Pons (tissue), 1 donor: ENCODE measurements at places on chromosomes 2 and 18.

DNA sequence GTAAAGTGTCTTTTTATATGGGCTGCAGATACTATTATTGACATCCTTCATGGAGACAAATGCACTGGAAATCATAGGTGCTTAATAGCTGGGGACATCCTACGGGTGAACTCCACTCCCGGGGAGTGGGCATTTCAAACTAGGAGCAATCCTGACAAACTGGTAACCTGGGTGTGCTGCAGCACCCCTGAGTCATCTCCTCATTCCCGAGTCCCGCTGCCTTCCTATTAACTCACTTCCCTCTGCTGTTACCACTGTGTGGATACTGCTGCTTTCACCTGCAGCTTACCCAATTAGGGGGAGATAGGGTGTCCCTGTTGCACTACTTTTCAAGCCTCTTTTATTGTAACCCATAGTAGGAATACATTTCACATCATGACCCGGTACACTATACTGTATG lies 134.2 kb downstream of the RAPGEF4 start:
- no peak for DNase-seq

GRCh38 chr2:232658217-232658785 lies 24.9 kb downstream of the EFHD1 start:
- DNase-seq: peak; percentile 63

DNA sequence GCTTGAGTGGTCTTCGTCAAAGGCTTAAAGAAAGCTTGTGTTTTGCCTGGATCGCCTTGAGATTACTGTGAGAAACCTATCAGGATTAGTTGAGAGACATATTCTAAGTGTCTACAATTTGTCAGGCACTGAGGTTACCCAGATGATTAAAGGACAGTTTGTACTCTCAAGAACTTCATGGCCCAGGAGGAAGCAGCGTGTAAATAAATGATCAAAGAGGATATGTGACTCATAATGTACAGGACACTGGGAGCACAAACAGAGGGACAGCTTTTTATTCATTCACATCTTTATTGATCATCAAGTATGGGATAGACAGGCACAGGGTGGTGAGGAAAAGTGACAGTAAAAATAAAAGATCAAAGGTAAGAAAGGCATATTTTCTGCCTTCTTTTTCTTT lies 152.6 kb upstream of the FSHR start:
- DNase-seq: no peak

DNA sequence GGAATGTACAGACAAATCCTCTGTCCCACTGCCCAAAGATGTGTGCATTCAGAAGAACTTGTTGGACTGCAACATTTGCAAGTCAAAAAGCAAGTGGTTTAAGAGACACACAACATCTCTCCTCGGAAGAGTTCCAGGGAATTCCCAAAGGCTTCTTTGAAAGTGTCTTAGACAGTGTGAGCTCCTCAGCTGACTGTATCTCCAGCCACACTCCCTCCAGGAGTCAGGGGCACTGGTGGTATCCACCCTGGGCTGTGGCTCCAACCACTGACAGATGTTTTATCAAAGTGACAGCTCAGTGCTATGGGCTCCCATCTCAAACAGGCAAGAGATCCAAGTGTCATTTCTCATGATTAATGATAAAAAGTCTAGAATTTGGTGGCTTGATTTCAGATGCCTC lies 48.5 kb downstream of the ALK start:
- no peak for DNase-seq

DNA sequence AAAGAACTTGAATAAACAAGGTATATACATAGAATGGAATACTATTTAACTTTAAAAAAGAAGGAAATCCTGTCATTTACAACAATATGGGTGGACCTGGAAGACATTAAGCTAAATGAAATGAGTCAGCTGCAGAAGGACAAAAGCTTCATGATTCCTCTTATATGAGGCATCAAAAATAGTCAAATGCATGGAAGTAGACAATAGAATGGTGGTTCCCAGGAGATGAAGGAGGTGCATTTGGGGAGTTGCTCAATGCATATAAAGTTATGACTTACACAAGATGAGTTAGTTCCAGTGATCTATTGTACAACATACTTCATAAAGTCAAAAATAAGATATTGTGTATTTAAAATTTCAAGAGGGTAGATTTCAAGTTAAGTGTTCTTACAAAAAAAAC lies 426.1 kb upstream of the UBE2E3 start:
- no peak for DNase-seq

GRCh38 chr2:38149531-38149930 lies 73.6 kb upstream of the CYP1B1 start:
- no peak for DNase-seq

DNA sequence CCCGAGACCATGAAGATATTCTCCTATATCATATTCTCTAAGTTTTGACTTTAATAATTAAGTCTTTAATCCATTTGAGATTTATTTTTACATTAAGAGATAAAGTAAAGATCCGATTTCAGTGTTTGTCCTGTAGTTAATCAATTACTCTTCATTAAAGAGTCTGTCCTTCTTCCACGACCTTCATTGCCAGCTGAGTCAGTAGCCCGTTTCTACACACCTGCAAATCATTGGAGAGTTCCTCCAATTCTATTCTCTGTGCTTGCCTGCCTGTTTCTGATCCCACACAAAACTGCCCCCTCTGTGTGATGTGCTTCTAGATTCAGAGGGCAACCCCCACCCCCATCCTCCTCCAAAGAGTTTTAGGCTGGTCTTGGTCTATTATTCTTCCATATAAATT lies 119.2 kb downstream of the KCNF1 start:
- DNase-seq: no peak

- no peak for DNase-seq
Observed at GRCh38 chr2:72008608-72009007, 139.1 kb downstream of the CYP26B1 start.

DNA sequence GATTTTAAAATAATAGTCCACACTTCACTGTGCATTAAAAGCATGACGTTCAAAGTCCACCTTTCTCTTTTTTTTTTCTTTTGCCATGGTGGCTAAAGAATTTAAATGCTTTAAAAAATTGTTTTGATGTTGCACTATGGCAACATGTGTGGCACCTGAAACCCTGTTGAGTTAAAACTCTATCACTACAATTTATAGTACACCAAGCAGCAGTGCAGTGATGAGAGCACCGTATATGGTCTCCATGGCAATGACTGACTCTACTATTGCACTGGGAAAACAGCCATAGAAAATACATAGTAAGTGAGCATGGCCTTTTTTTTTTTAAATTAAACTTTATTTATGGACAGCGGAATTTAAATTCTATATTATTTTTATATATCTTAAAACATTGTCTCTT lies 298.8 kb downstream of the FIGN start:
- no peak for DNase-seq

DNA sequence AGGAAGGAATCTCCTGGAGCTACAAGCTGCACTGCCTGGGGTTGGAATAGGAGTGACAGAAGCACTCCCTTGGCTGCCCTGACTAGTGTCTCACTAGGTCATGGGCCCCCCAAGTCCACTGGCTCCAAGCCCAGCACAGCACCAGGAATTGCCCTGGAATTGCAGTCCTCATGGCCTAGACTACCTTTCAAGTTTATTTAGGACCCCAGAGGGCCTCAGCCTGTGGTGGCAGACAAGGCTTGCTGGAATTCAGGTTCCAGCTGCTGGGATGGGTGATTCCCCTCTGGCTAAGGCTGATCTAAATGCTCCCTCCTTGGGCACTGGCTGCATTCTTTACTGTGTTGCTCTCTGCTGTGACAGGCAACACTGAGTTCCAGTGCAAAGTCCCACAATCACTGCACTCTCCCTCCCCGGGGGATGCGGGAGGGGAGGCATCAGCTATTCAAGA lies 14.0 kb downstream of the STRADB start:
- peak; percentile 76 for DNase-seq

- DNase-seq: peak; percentile 69
Observed at GRCh38 chr2:196239622-196240587, 68.5 kb upstream of the STK17B start.

DNA sequence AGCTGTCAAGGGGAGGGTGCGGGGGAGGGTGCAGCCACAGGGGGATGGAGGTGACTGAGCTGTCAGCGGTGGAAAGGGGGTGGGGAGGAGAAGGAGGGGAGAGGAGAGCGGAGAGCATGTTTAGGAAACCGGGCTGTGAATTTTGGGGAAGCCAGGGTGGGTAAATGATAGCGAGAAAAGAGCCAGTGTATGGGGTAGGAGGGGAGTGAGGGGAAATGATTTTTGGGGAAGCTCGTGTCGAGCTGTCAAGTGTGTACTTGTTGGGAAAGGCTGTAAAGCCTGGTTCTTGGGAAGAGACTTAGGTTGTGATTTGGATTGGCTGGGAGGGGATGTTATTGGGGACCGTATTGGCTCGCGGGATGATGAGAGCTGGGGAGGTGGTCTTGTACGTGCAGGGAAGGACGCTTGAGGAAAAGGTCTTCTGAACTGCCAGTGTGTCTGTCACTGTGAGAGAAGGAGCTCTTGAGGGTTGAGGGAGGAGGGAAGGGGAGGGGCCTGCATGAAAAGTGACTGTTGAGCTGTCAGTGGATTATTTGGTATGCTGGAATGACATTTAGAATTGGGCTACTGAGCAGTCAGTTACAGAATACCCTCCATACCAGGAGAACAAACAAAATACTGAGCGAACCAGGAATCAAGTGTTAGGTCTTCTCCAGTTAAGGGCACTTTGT lies 1.0 kb downstream of the UBR3 start:
- DNase-seq: peak; percentile 80

GRCh38 chr2:63124850-63125249 lies 74.2 kb downstream of the OTX1 start:
- no peak for DNase-seq

DNA sequence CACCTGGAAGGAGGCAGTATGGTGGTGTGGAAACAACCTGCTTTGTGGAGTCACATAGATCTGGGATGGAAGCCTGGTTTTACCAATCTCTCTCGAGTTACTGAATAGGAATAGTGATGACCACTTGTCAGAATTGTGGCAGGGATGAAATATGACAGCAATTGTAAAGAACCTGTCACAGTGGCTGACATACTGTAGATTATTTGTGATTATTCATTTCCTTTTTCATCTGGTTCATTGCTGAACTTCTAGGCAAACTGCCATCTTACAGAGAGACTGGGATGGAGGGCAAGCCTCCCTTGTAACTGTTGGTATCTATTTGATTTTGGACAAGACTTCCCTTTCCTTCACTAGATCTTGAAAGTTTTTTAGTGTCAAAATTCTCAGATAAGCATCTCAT lies 42.0 kb downstream of the FMNL2 start:
- DNase-seq: no peak

DNA sequence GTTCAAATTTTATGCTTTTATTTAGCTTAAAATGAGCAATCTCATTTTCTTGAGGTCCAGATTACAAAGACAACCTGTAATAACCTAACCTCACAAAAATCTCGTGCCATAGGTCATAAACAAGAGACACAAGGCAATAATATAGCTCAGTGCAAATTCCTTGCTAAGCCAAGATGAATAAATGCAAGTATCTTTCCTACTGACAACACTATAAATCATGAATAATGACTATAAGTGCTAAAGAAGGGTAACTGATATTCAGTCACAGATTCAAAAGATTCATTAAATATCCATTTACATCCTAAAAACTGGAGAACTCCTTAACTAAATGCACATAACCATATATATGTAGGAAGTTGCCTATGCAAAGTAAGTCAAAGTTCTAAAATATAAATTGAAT lies 1641.6 kb downstream of the LRP1B start:
- DNase-seq: no peak

DNA sequence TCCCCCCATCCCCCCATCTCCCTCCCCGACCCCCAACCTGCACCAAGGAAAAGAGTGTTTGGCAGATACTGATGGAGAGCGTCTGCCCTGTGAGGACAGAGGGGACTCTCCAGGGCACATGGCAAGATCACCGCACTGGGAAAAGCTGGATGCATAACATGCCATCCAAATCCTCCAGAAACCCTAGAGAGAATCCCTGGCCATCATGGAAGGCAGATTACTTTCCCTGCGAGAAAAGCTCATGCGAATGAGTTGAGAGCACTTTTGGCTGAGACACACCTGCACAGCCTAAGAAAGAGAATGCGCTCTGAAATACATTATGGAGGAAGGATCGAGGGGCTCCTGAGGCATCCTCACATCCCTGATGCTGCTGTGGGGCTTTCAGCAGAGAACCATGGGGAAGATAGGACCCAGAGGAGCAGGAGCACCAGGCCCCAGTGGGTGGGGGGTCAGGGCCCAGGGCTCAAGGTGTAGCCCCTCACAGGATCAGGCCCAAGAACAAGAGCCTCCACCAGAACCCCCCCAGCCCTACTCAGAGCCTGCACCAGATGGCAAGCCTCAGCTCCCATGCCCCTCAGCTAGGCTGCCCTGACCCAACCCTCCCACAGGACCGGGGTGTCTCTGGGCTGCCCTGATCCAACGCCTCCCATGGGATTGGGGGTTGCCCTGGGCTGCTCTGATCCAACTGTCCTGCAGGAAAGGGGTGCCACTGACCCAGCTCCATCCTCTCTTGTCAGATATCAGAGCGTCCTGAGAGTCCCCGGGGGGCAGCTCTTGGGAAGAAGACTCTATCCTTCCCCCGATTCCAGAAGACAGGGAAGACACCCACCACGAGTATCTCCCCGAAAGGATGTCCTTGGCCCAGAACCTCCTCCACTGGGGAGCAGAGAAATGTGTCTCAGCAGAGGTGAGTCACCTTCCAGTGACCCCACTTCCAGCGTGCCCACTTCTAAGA lies 153.4 kb downstream of the NDUFA10 start:
- DNase-seq: no peak

DNA sequence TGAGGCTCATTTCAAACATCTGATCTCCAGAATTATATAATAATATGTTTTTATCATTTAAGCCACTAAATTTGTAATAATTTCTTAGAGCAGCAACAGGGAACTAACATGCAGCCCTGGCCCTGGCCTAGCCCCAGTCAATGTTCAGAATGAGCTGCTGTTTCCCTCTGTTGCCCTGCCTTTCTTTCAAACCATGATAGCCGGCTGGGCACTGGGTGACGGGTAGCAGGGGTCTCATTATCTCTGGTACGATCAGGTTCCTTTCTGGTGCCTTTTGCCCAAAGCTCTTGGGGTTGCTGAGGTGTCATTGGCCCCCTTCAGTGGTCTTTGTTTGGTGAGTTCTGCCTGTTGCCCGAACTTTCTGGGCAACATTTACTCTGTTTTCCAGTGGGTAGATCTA lies 63.1 kb downstream of the THNSL2 start:
- DNase-seq: no peak

GRCh38 chr2:124258140-124258880 lies 233.2 kb downstream of the CNTNAP5 start:
- no peak for DNase-seq

DNA sequence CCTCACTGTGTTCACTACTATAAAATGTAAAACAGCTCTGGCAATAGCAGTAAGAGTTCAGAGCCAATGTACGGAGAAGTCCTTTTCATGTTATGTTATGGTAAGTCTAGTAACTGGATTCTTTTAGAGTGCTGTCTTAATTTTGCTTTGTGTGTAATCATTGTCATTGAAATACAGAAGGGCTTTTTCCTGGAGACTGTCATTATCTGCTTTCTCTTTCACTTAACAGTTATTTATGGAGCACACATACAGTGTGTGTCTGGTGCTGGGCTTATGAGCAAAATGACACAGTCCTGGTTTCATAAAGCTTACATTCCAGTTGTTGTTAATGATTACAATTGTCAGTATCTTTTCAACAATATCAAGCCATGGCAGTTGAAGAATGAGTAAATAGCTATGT lies 95.5 kb downstream of the CCDC102B start:
- no peak for DNase-seq
